Left renal pelvis (tissue), 4 donors: ENCODE measurements at places on chromosomes 11 and 22. TPM values are rescaled to one million over a fixed set of nuclear protein-coding genes. Genes with fewer than 3 reads are reported as not detected.

DNA sequence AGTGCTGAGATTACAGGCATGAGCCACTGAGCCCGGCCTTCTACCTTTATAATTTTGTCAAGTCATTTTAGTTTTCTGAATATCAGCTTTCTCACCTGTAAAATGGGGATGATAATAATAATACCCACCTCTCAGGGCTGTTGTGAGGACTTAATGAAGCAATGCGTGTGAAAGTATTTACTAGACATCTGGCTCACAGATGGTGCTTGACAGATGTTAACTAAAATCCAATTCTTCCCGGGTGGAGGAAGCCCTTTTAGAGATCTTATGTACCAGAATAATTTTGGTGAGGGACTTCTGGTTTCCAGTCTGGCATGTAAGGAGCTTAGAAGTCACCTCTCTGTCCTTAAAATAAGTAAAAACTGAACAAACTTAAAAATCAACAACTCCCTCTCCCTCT, 43.7 kb upstream of the NUP160 start:
- no peak for DNase-seq

- no peak for DNase-seq
These were observed 11.8 kb downstream of the TBC1D10A start for GRCh38 chr22:30314915-30315314.

DNA sequence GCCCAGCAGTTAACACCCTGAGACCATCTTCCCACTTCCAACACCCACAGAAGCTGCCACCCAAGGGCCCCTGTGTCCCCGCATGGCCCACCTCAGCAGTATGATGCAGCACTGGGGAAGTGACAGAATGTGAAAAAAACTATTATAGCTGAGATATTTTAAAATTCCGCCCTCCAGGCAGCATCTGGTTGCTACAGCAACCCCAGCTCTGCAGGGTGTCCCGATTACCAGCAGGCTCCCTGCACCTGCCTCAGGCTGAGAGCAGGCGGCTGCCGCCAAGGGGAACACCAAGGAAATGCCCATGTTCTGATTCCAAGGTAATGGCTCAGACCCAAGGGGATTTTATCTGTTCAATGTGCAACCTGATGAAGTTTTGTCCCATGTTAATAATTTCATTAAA, 10.5 kb upstream of the TMEM121B start:
- no peak for DNase-seq

GRCh38 chr11:62433141-62433903, 14.5 kb downstream of the SCGB1A1 start:
- DNase-seq, result no peak

DNA sequence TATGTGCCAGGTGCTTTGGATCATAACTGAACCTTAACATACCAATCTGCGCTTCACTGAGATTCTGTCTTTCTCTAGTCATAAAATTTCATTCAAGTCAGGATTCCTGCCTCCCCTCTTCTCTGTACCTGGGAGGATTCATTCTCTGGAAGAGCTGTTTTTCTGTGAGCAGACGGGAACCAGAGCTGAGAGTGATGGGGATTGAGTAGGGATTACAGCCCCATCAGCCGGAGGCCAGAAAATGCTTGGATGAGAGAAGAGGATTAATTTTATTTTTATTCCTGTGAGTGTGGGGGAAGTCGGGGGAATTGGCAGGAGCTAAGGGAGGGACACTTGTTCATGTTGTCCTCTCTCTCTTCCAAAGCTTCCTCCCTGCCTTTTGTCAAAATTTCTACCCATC, 4.7 kb downstream of the STX3 start:
- DNase-seq, result no peak

MYBPC3 gene
- 0.14 TPM for polyA plus RNA-seq

OSM gene
- polyA plus RNA-seq, result 2.3 TPM

GRCh38 chr22:44574057-44574639, 76.1 kb upstream of the RTL6 start:
- no peak for DNase-seq

DNA sequence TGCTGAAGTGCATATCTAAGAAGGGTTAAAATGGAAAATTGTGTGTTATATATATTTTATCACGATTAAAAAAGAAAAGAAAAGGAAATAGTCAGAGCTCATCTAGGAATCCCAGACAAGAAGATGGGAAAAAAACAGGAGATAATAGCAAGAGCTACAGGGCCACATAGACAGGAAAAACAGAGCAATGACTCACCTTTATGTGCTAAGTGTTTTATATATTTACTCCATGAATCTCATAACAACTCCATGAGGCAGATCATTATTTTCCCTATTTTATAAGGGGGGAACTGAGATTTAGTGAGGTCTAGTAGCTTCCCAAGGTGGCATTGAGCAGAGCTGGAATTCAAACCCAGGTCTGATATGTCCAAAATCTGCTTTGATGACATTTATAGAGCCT, 18.1 kb upstream of the ELF5 start:
- no peak for DNase-seq

SCARF2 gene
- polyA plus RNA-seq, result 25.6 TPM

XKR3 gene
- polyA plus RNA-seq, result not detected

DNA sequence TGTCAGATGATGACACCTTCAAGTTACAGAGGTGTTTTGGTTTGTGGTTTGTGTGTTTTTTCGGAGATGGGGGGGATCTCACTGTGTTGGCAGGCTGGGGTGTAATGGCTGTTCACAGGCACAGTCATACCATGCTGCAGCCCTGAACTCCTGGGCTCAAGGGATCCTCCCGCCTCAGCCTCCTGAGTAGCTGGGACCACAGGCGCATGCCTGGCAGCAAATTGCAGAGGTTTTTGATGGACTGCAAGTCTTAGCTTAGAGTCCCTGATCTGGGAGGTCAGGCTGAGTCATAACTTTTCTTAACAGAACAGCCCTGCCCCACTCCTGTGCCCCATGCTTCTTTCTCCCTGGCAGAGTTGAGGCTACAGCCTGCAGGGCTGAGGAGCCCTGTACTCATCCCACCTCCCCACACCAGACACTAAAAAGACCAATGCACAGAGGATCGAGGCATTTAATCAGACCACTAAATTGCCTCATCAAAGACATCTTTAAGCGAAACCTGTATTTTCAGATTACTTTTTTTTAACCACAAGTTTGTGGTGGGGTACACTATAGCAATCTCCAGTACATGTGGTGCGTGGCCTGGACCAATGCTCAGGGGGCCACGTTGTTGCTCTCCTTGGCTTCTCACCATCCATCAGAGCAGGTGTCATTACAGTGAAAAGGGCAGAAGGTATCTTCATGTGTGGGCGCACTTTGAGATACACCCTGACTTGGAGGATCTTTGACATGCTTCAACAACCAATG, 17.1 kb upstream of the ADORA2A start:
- DNase-seq, result no peak

ATF4 gene
- polyA plus RNA-seq, result 311 TPM

DNA sequence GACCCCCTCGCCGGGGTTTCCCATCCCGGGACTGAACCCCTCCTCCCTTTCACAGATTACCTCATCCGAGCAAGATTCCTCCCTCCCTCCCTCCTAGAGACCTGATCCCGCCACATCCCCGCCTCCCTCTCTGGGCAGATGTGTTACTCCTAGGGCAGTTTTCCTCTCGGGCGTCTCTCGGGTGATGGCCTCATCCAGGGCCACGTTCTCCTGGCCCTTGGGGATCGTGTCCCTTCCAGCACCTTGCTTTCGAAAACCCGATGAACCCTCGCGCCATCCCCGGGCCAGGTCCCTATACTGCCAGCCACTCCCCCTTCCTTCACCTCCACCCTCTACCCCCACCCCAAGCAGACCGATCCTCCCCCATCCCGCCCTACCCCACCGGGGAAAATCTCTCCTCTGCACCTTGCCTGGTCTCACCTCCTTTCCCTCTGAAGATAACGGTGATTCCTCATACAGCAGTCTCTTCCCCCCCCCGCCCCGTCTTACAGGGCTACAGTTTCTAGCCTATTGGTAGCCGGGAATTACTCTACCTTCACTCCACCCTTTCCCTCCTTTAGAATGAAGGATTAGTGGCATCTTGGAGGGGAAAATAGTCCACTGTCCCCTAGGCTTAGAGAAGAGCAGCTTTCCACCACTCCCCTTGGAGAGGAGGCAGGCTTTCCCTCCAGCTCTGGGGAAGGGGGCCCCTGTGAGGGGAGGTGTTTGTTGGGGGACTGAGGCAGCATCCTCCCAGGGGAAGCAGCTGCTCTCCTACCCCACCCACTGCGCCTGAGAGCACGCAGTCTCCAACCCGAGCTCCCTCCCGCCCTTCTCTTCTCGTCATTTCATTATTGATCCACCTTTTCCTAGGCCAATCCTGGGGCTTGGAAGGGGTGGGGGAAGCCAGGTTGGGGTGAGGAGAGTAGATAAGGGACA, 1.2 kb downstream of the KMT2A start:
- DNase-seq, result peak; percentile 53

DNA sequence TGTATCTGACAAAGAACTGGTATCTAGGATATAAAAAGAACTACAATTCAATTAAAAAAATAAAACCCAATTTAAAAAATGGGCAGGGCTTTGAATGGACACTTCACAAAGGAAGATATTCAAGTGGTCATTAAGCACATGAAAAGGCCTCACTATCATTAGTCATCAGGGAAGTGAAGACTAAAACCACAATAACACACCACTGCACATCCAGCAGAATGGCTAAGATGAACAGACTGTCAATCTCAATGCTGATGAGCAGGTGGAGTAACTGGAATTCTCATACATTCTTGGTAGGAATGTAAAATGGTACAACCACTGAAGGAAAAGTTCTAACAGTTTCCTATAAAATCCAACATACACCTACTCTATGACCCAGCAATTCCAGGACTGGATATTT, 8.9 kb downstream of the HPS4 start:
- DNase-seq, result no peak

DNA sequence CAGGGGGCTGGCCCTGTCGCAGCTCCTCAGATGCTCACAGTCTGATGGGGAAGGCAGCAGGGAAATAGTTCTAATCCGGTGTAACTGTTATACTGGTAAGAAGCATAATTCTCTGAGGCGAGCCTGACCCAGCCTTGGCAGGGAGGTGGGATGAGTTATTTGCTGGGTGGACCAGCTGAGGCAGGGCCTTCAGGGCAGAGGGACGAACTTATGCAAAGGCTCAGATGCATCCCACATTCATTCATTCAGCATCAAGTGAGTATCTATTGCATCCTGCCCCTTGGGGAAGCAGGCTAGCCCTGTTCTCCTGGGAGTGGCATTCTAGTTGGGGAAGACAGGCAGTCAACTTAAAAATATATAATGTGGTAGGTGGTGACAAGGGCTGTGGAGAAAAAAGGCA, 13.6 kb upstream of the SREBF2 start:
- no peak for DNase-seq

MYEOV gene
- polyA plus RNA-seq, result 0.33 TPM

MUC2 gene
- polyA plus RNA-seq, result not detected

MS4A3 gene
- polyA plus RNA-seq, result 0.71 TPM

GRCh38 chr11:94895971-94896370, 77.4 kb downstream of the CWC15 start:
- DNase-seq, result no peak

DNA sequence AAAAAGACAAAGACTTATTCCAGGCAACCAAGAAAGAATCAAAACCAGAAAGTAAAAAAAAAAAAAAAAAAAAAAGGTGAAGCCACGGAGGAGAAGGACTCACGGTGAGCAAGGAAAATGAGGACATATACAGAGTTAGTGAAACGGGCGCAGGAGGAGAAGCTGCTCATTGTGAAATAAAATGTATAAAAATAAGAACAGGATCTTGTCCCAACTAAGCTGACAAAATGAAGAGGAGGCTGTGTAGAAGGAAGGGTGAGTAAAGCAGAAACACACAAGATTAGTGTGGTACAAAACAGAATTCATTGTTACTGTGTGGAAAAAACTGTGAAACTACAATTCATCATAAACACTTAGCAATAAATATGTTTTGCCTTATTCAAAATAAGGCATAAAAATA, 7.6 kb downstream of the IL17REL start:
- DNase-seq, result no peak

SMIM35 gene
- 0.35 TPM for polyA plus RNA-seq

TSSK2 gene
- 0.15 TPM for polyA plus RNA-seq

DNA sequence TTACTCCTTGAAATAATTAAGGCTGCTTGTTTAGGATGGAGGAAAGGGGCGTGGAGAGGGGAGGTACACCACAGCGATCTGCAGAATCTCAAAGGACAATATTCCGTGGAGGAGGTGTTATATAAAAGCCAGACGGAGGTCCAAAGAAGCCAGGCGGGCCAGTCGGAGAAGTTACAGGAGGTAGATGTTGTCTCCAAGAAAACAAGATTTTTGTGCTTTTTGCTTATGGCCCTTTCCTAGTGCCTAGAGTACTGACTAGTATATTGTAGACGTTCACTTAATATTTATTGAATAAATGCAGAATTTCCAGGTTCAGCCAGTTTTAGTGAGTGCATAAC, 761 bp downstream of the ZDHHC13 start:
- no peak for DNase-seq

KCNJ5 gene
- 3.8 TPM for polyA plus RNA-seq

GRCh38 chr11:11923828-11924227, 82.1 kb downstream of the USP47 start:
- DNase-seq, result no peak

CRYBA4 gene
- polyA plus RNA-seq, result not detected

- no peak for DNase-seq
These were observed 636.8 kb upstream of the CCDC179 start for GRCh38 chr11:23497040-23497439.

OR51B5 gene
- 0.17 TPM for polyA plus RNA-seq

KCNA4 gene
- polyA plus RNA-seq, result 0.73 TPM

- DNase-seq, result no peak
These were observed 50.1 kb upstream of the MUC15 start for GRCh38 chr11:26622181-26622580.

DDIAS gene
- 7.3 TPM for polyA plus RNA-seq

GRCh38 chr22:49530671-49531367, 296.9 kb downstream of the BRD1 start:
- no peak for DNase-seq

- DNase-seq, result no peak
These were observed 34.4 kb downstream of the CYP2R1 start for GRCh38 chr11:14857621-14858020.

SGSM1 gene
- 2.5 TPM for polyA plus RNA-seq

PYGM gene
- 11.9 TPM for polyA plus RNA-seq

GAL3ST1 gene
- 22.0 TPM for polyA plus RNA-seq

MAFF gene
- 8.1 TPM for polyA plus RNA-seq

DNA sequence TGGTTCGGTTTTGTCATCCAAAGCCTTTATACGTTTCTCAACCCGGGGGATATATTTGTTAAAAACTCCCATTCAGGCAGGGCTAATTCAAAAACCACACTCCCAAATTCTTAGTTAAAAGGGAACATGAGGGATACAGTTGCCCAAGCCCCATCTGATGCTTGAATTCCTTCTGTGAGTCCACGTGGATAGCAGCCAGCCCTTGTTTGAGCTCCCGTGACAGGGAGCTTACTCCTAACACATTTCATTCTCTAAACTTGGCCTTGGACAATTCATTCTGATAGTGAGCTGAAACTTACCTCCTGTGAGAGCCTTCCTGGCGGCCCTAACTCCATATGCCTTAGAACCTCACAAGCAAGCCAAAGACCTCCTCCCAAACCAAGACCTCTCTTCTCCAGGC, 357.5 kb downstream of the TENM4 start:
- no peak for DNase-seq

DNA sequence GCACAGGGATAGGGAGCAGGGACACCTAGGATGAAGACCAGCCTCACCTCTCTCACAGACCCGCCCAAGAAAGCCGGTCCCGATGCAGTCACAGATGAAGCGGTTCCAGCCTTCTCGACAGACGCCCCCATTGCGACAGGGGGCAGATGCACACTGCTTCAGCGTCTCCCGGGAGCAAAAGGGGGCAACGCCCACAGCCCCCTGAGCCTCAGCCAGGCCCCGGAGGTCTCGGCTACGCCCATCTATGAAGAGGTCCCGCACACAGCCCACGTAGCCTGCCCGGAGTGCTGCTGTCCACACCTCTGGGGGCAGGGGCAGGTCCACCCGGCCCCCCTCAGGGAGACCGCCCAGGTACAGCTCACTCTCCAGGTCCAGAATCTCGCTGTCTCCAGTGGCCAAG, 62.3 kb downstream of the NRXN2 start:
- no peak for DNase-seq

GRCh38 chr11:93935826-93936225, 85.3 kb upstream of the HEPHL1 start:
- DNase-seq, result no peak
